ENCODE measurements at places on chromosomes 6 and 20.

DNA sequence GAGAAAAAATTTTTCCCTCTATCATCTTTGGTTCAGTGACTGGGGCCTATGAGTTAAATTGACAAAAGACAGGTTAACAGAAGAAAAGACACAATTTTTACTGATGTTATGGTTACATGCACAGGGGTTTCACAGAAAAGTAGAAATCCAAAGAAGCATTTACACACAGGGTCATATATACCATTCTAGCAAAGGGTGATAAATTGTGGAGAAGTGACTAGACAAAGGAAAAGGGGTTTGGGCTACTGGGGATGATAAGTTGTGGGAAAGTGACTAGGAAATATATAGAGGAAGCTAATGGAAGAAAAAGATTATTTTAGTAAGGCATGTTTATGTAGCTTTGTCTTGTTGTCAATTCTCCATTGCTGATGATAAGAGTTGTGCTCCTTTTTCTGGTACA, 276.7 kb upstream of the JARID2 start:
- DNase-seq: no peak

GRCh38 chr6:103937389-103937788, 922.3 kb downstream of the HACE1 start:
- DNase-seq: no peak

DNA sequence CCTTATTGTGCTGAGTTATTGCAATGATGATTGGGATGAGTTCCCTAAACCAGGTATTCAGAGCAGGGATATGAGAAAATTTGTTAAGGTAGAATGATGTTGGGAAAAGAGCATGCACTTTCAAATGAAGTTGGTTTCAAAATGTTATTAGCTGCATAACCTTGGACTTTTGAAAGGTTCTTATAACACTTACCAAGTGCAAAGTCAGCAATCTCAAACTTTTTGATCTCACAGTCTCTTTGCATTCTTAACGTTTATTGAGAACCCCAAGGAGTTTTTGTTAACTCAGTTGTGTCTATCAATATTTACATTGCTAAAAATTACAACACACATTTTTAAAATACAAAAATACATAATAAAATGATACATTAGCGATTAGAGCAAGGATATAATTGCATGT, 802.4 kb downstream of the PHF3 start:
- DNase-seq: no peak

DNA sequence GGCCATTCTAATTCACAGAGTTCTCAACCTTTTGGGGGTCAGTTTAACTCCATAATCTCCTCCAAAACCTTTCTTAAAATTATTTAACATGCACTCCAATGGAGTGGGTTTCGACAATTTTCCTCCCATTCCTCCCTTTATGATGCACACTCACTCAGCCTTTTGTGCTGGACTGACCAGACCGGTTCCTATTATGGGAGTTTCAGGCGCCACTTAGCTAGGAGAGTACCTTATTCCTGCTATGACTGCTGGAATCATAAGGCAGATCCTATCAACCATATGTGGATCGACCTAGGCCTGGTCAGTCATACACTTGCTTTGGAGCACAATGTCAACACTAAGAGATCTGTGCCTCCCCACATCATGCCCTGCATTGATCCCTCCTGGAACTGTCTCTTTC, 63.9 kb upstream of the MOCS1 start:
- no peak for DNase-seq

- no peak for DNase-seq
Observed at GRCh38 chr20:48957053-48957481, 35.6 kb downstream of the ARFGEF2 start.

GRCh38 chr20:3102575-3103368, 18.2 kb upstream of the AVP start:
- no peak for DNase-seq

DNA sequence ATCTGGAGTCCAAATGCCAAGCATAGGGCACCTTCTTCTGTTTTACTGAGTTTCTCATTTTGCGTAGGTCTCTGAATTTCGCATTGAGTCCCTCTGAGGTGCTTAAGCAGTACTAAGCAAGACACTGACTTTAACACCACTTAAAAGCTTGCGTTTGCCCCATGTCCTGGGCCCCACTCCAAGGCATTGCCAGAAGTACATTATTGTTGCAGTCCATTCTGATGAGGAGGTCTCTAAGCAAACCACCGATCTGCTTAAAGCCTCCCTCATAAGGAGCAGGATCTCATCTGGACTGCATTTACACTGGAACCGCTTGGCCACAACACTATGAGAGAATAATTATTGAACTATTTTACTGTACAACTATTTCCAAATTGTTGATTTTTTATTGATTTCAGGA, 16.3 kb downstream of the BMP2 start:
- DNase-seq: no peak

- DNase-seq: no peak
Observed at GRCh38 chr20:38167851-38168760, 3.0 kb upstream of the TGM2 start.

- no peak for DNase-seq
Observed at GRCh38 chr6:163191704-163192537, 222.6 kb upstream of the QKI start.

DNA sequence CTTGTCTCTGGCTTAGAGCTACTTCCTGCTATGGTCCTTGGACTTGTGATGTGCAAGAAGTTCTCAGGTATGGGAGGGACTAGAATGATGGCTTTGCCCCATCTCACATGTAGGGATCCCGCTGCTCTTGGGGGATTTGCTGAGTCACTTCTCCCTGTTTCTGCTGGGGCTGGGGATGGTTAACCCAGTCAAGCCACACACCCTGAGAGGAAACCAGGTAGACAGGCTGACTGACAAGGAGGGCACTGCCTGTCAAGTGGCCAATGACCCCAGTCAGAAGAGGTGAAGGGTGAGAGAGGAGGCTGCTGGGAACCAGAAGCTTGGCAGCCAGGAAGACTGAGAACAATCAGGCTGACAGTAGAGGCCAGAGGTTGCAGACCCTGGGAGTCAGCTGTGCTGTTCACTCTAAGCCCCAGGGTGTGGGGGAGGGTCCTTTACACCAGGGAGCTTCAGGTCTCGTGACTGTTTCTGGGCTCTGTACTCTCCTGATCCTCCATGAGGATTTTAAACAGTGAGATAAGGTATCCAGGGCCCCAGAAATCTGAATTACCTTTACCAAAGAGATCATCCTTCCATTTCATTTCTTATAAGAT, 34.6 kb downstream of the HLA-F start:
- no peak for DNase-seq

DNA sequence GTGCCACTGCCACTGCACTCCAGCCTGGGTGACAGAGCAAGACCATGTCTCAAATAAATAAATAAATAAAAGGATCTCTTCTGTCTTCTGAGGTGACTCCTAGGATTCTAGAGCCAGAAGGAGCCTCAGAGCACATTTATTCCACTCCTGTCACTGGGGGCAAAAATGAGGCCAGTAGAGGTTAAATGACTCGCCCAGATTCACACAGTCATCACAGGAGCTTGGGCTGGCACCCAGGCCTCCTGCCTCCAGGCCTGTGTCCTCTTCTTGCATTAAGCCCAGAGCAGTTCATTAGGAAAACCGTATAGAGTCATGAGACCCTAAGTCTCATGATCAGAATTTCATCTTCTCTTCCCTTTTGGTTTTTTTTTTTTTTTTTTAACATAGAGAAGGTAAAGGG, 243.3 kb downstream of the NRN1 start:
- no peak for DNase-seq

DNA sequence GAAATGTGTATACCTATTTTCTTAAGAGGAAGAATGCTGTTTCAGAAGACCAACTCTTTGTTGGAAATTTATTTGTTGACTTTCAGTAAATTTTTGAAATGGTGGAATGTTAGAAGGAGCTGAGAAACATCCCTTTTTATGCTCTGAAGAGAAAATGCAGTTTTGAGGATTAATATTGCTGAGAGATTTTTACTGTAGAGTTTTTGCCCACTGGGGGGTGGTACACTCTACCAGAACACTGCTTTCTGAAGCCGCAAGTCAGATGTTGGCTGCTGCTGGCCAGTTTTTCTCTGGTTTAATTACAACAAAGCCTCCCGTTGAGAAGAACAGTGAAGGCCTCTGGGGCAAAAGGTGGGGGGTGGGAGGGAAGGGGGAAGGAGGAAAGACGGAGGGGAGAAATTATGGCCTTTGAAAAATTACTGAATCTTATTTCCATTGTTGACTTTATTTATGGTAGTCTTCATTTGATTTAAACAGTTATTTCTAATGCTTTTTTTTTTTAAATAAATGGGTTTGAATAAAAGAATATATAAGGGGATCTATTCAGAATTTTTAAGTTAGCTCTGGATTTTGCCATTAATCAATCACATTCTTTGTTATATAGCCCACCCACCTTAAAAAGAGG, 3.0 kb downstream of the FLRT3 start:
- DNase-seq: no peak

- DNase-seq: no peak
Observed at GRCh38 chr6:143842461-143842901, 657 bp upstream of the LTV1 start.

- no peak for DNase-seq
Observed at GRCh38 chr6:37607944-37608343, 89.7 kb downstream of the MDGA1 start.

DNA sequence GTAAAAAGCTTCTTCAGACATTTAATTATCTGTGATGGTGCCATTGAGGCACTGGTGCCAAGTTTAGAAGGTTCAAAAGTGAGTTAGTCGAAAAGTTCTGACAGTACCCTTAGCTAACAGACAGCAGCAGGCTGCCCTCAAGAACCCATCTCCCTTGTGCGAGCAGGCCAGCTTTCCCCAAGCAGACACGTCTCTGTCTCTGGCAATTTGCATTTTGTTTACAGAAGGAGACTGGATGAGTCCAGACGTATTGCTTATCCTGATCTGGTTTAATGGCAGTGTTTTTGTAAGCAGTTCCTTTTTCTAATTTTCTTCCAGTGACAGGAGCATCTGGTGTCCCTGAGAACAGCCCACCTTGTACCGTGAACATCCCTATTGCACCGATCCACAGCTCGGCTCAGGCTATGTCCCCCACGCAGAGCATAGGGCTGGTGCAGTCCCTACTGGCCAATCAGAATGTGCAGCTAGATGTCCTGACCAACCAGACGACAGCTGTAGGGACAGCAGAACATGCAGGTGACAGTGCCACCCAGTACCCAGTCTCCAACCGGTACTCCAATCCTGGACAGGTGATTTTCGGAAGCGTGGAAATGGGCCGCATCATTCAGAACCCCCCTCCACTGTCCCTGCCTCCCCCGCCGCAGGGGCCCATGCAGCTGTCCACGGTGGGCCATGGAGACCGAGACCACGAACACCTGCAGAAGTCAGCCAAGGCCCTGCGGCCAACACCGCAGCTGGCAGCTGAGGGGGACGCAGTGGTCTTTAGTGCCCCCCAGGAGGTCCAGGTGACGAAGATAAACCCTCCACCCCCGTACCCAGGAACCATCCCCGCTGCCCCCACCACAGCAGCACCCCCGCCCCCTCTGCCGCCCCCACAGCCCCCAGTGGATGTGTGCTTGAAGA, 58.3 kb upstream of the TMEM181 start:
- DNase-seq: no peak

DNA sequence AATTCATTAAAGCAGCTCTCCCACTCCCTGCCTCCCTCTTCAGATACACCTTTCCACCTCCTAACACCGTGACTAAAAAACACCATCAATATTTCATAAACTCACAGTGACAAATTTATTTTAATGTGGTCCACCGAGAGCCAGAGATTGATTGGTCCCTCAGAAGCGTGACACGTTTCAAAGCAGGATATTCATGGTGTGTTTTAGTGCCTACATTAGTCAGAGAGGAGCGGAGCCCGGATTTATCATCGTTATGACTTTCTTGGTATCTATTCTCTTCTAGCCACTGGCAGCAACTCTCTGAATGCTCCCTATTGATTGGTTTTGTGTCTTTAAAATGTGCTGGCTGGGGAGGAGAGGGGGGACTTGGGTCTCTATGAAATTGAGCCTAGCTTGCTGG, 265.3 kb downstream of the DHX35 start:
- no peak for DNase-seq

GRCh38 chr6:105292689-105293339, 110.1 kb downstream of the PREP start:
- DNase-seq: no peak

DNA sequence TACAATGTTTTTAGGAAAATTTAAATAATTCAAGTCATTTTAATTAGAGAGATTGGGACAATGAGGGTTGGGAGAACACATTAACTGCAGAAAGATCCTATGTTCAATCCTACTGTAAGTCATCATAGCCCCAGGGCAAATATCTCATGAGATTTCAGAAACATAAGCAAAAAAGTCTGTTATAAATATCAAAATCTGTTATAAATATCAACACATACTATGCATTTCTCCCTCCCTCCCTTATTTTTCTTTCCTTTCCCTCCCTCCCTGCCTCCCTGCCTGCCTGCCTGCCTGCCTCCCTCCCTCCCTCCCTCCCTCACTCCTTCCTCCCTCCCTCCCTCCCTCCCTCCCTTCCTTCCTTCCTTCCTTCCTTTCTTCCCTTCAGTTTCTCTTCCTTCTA, 267.3 kb upstream of the SASH1 start:
- DNase-seq: no peak

GRCh38 chr6:16769986-16770376, 8.7 kb upstream of the ATXN1 start:
- no peak for DNase-seq

All from activated CD4-positive, alpha-beta T cell treated with anti-CD3 and anti-CD28 coated beads for 24 hours (primary cell).